ENCODE measurements at places on chromosomes 6 and 20.

DNA sequence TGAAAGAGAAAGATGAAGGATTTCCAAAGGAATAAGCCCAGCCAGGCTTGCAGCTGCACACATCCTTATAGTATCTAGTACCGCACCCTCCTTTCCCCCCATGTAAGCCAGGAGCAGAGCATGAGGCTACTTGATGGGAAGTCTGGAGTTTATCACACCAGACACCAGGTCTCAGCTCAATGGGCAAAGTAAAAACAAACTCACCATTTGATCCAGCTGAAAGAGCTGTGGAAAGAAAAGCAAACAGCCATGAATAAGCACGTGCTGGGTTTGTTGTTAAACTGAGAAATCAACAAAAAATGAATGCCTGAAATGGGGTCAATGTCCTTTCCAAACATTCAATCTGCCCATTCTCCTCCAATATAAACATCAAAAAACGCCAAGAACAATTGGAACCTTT is 50.6 kb upstream of the MAP7 start:
- no peak for DNase-seq

DNA sequence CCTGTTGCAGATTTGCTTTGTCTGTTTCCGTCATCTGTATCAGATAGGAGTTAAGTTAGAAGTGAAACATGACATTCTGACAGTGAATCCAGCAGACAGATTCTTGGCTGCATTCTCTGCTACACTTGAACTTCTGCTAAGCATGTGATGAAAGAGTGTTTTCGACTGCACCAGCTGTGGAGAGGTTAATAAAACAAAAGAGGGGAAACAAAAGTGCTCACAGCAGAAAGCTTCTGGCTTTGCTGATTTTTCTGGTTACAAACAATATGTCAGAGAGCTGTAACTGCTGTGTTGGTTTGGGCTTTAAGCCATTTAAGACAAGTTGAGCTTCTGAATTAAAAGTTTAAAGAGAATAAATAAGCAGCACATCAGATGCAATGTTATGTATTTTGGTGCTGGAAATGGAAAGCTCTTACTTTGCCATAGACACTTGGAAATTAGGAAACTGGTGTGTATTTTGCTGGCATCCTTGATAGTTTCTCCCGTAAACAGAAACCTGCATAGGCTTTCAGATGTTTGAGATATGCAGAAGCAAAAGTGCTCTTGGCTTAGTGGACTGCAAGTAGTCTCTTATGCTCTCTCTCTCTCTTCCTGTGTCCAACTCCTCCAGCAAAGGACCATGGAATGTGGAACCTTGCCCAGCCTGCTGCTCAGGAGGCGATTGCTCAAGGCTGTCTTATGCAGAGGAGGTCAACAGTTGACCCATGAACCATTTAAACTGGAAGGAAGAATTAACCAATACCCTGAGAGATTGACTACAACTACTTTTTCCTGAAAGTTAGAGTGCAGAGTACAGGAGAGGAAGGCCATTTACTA is 104.9 kb downstream of the RPS12 start:
- DNase-seq = no peak

- no peak for DNase-seq
Measured at GRCh38 chr6:38579010-38579628, 60.6 kb downstream of the BTBD9 start.

DNA sequence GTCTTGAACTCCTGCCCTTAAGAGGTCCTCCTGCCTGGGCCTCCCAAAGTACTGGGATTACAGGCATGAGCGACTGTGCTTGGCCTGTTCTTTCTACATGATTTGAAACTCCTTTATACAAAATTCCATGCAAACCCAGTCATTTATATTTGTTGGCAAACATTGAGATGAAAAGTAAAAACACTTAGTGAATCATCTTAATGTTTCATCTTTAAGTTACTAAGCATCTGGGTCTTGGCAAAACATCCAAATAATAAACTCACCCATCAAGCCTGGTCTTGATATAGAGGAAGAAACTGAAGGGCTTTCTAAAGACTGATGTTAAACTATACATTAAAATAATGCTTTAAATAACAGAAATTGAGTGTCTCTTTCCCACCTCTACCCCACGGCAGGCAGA is 95.1 kb downstream of the FUT9 start:
- no peak for DNase-seq

DNA sequence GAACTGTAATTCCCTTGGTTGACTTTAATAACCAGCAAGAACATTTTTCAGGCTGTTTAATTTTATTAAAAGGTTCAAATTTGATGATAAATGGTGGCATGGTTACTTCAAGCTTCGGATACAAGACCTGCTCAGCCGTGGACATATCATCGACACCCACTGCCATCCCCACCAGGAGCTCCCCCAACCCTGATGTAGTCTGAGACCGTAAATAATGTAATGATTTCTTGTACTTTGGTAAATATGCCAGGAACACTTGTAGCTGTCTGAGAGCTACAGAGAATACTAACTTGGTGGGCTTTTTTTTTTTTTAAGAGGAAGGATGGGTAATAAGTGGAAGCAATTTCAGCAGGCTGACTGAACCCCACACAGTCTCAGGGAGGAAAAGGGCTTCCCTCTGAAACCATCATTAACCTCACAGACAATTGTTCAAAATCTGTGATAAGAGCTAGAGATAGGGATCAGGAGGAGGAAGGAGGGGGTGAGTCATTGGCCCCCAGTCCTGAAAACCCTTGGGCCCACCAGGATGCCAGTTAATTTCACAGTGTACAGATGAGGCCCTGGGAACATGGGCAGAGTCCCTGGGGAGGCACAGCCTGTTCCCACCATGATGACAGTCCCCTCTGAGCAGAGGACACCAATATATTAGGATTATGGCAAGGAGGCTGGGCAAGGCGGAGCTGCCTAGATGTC is 56.0 kb downstream of the APCDD1L start:
- no peak for DNase-seq

DNA sequence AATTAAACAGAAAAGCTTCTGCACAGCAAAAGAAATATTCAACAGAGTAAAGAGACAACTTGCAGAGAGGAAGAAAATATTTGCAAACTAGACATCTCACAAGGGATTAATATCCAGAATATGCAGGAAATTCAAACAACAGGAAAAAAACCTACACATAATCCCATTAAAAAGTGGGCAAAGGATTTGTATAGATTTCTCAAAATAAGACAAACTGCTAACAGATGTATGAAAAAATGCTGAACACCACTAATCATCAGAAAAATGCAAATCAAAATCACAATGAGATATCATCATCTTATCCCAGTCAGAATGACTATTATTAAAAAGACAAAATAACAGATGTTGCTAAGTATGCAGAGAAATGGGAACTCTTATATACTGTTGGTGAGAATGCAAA is 129.6 kb downstream of the SYNDIG1 start:
- no peak for DNase-seq
